ENCODE measurements at places on chromosomes 2 and 18. TPM values are rescaled to one million over a fixed set of nuclear protein-coding genes. Genes with fewer than 3 reads are reported as not detected.

DNA sequence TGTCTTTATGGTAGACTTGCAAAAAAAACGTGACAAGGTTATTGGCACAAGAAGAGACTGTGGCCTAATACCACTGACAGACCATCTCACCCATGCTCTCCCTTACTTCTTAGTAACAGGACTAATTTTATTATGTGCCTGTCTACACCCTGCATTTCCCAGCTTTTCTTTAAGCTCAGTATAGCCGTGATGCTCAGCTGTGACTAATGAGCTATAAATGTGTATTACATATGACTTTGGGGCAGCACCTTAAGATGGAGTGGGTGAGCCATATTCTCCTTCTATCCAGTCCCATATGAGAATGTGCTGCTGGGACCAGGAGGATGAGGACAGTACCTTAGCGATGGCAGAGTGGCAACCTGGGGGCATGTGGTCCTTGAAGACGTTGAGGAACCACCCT is 293.5 kb downstream of the RNF144A start:
- DNase-seq, result no peak

GRCh38 chr18:58407263-58407648 is 221.6 kb downstream of the ALPK2 start:
- no peak for DNase-seq

GRCh38 chr2:156818221-156818620 is 382.0 kb downstream of the GPD2 start:
- DNase-seq, result no peak

DNA sequence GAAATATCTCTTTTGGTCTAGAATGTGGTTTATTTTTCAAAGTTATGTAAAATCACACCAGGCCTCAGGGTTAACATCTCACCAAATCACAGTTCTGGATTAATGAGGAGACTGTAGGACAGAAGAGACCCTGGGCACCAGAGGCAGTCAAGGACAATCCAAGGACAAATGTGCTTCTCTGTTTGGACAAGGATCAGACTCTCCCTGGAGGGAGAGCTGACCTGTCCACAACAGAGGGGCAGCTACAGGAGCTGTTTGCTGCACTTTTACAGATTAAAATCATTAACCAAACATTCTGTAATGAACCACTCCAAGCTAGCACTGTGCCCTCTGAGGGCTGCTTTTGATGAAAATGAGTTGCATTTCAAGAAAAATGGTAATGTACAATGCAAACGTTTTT is 690.6 kb upstream of the SLC8A1 start:
- no peak for DNase-seq

DNA sequence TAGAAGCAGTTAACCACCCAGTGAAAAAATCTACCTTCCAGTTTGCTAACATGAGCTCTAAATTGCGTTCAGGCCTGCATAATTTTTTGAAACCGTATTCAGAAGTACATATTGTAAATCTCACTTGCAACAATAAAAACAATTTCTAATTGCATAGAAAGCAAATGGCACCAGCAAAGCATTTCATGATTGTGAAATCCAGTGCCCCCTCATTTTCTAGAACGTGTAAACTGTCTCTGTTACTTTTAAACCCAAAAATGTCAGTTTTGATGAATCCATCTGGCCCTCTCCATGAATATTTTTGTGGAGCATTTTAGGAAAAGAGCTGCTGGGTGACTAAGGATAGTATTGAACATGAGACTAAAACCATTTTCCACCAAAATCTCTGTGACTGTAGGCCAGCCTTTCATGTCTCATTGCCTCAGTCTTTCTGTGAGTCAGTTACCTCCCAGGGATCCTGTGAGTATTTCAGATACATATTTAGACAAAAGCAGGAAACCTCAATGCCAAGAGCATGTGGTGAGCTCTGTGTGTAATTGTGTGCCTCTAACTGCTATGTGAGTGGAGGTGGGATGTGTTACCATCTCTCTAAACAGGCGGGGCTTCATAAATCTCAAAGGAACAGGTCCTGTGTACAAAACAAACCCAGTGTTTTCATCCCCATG is 477.8 kb upstream of the DCC start:
- no peak for DNase-seq

GRCh38 chr18:46883180-46883579 is 34.1 kb downstream of the PIAS2 start:
- DNase-seq, result no peak

DNA sequence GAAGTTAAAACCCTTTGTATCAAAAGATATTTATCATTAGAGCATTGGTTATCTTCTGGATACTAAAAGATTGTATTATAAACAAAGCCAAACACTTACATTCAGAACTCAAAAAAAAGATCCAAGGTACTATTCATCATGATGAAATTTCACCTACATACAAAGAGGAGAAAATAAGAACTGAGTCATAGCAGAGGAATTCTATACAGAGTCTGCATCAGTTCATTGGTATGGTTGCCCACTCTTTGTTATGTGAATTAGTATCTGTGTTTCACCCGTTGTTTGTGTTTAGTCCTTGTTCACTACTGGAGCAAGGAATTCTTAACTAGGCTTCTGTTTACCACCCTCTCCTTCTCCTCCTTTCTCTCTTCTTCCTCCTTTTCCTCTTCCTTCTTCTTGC is 157.9 kb downstream of the LNPK start:
- no peak for DNase-seq

The KIAA2012 gene
- not detected for polyA plus RNA-seq

The TAF4B gene
- polyA plus RNA-seq, result 6.4 TPM
